ENCODE measurements at places on chromosomes 2 and 18. TPM values are rescaled to one million over a fixed set of nuclear protein-coding genes. Genes with fewer than 3 reads are reported as not detected.

DNA sequence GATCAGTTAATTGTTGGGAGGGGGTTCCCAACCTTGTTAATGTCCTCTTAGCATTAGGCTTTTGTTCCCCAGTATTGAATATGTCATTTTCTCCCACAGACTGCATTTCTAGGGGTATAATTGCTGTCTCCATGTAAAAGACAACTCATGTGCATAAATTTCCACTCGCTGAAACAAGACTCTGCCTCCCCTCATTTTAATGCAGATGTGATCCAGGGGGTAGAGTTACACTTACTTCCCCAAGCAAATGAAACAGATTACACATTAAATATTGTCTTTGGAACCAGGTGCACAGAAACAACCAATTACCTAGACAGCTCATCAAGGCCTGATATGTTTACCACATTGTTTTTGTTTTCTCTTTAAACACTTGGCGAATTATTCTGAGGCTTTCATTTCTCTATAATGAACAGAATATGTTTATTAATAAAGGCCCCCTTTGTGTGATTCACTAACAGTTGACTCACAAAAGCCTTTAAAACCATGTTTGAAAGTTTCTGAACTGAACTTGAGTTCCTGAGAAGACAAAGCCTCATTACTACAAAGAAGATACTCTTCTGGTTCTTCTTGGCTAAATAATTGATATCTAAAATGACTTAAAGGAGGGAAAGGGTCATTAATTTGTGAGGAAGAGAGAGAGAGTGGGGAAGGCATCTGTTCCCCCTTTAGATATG is 15.0 kb upstream of the ACVR1 start:
- DNase-seq, result no peak

DNA sequence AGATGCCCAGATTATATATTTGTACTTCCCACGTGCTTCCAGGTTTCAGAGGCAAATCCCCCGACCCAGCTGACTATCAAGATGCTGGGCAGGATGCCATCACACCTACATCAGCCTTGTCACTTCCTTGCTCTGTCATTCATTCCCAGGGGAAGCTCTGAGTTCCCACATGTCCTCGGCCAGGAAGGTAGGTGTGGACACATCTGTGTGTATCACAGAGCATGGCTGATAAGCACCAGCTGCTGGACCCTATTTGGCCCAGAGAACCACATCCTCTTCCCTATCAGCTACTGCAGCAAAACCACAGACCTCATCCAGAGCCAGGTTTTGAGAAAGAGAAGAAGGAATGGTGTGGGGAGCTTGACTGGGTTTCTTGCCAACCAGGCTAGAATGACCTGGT is 31.9 kb upstream of the ITGA6 start:
- no peak for DNase-seq

DNA sequence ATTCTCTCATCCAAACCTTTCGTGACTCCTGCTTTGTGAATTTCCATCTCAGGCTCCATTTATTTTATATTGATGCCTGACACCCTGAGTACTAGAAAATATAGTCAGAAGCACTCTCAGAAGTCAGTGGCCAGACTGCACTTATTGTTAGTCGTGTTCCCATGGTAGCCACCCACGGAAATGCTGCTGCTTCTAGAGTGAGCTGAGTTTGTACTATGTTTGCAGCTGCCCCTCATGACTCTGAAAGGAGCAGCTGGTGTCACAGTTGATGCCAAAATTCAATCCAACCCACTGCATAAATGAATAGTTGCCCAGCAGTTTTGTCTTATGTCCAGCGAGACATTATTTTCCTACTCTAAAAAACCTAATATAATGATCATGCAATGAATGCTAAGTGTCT is 265.2 kb upstream of the SPHKAP start:
- DNase-seq, result peak; percentile 37

- no peak for DNase-seq
These were observed 71.6 kb upstream of the ATG16L1 start for GRCh38 chr2:233179848-233180366.

GRCh38 chr2:225296951-225297350 is 102.6 kb upstream of the NYAP2 start:
- no peak for DNase-seq

DNA sequence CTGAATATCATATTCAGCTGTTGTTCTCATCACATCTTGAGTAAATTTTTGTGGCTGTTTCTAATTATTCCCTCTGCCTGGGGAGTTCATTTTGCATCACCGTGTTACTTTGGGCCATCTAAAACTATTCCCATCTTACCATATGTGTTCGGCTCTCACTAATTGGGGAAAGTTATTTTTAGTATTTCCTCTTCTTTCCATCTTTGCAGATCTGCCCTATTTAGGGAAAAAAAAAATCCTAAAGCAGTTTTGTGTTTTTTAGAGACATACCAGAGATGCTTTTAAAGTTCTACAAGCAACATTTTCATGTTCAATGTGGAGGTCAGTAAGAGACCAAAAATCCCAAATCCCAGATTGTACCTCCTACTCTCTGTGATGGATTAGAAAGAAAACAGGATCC is 111.3 kb upstream of the NDUFV2 start:
- DNase-seq, result no peak

DNA sequence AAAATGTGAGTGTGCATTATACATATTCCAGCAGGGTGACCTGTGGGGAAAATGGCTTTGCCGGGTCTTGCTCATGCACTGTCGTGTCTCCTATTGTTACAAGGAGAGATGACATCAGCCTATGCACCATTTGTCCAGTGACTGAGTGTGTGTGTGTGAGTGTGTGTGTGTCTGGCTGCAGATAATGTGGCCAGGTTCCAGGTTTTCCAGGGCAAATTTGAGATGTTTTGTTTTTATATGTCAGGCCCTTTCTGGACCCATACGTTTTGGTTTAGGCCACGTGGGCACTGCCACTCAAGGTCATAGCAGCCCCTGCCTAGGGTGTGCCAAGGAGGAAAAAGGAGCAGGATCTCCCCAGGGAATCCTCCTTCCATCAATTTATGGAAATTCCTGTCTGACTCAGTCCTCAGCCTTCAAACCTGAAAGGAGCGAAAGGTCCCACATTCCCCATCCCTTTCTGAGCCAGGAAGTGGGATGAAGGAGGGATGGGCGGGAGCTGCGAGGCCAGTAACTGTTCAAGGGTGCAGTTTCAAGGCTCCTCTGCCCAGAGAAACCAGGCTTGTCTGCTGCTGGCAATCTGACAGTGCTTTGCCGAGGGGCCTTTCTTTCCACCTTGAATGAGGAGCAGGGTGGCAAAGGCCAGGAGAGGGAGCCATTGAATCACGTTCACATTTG is 93.0 kb upstream of the SMAD2 start:
- DNase-seq, result peak; percentile 67

FSHR gene
- total RNA-seq, result not detected

LHCGR gene
- not detected for total RNA-seq

NEDD4L gene
- total RNA-seq, result 209 TPM

All from glutamatergic neuron (in vitro differentiated cells).